ENCODE measurements at places on chromosomes 13 and 19.
A peak's percentile ranks its signal among the peaks of the same experiment; 100 is the strongest.

GRCh38 chr19:11361037-11361770 lies 6.0 kb downstream of the PLPPR2 start:
- peak; percentile 36 for DNase-seq

DNA sequence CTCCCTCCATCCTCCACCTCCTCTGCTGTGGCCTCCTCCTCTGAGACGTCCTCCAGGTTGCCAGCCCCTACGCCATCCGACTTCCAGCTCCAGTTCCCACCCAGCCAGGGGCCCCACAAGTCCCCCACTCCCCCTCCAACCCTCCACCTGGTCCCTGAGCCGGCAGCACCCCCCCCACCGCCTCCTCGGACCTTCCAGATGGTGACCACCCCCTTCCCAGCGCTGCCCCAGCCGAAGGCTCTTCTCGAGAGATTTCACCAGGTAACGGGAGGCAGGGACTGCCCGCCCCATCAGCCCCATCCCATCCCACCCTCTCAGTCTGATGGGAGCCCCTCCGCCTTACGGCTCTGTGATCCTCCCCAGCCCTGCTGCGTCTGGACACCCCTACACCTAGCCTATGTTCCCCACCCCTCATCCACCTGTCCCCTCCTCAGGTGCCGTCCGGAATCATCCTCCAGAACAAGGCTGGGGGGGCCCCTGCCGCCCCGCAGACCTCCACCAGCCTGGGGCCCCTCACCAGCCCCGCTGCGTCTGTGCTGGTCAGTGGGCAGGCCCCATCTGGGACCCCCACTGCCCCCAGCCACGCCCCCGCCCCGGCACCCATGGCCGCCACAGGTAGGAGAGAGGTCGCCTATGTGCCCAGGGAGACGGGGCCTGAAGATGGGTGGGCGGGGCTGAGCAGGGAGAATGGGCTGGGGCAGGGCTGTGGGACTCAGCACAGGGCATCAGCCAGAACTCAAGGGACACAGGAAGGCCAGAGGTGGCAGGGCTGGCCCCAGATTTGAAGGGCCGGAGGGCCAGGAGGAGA lies 18.6 kb upstream of the EHD2 start:
- no peak for DNase-seq

DNA sequence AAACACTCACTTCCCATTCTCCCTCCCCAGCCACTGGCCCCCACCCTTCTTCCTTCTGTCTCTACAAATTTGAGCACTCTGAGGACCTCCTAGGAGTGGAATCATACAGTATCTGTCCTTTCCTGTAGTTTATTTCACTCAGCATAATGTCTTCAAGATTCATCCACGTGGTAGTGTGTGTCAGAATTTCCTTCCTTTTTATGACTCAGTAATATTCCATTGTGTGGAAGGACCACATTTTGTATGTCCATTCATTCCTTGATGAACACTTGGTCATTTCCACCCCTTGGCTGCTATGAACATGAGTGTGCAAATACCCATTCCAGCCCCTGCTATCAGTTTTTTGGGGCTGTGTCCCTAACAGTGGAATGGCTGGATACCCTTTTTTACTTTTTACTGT lies 9.8 kb downstream of the KLF2 start:
- no peak for DNase-seq

DNA sequence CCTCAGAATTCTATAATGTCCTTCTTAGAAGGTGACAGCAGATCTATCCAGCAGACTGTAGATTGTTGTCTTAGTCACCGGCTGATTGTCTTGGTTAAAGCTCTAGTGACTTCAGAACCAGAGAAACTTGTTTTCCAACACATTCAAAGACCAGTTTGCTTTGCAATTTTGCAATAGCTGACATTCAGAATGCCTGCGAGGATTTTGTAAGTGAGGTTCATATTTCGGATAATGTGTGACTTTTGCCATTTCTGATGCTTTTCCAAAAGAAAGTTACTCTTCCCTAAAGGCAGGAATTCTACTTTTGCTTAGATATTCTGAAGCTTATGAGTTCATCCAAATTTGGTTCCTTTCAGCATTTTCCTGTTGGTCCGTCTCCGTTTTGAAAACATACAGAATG lies 13.2 kb downstream of the SPINT2 start:
- DNase-seq = no peak

GRCh38 chr19:2232286-2233151 lies 3.6 kb downstream of the PLEKHJ1 start:
- no peak for DNase-seq

DNA sequence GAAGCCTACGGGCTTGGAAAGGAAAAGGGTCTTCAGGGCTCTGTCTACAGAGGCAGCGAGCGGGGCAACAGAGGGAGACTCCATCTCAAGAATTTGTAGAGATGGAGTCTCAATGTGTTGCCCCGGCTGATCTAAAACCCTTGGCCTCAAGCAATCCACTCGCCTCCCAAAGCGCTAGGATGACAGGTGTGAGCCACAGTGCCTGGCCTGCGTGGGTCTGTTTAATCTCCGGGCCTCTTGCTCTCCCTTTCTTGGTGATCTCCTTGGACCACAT lies 8.1 kb downstream of the RPS9 start:
- no peak for DNase-seq

GRCh38 chr19:16945364-16945714 lies 56.5 kb downstream of the F2RL3 start:
- no peak for DNase-seq

DNA sequence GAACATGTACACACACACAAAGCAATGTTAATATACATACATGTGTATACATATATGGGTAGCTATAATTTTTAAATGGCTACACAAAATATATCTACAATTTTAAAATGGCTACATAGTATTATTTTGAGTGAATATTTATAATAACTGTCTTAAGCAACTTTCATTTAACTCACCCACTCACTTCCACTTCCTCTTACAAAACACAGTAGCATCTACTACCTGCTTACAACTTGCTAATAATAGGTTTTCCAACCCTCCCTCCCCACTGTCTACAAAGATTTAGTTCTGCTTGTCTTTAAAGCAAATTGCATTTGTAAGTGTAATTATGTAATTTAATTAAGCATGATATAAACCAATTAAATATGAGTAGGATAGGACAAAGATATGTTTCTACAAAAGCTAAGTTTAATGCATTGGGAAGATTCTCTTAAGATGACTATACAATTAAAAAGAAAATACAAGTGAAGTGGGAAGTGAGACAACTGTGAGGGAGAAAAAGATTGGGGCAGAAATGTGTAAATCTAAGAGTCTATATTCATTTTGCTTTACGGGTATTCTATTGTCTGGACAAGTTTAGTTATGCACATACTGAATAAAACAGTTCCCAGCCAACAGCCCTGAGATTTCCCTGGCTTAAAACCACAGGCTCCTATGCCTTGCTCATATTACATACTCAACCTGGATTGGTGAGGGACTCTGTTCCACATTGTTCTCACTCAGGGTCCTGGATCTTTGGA lies 583.1 kb downstream of the EFNB2 start:
- DNase-seq = no peak

DNA sequence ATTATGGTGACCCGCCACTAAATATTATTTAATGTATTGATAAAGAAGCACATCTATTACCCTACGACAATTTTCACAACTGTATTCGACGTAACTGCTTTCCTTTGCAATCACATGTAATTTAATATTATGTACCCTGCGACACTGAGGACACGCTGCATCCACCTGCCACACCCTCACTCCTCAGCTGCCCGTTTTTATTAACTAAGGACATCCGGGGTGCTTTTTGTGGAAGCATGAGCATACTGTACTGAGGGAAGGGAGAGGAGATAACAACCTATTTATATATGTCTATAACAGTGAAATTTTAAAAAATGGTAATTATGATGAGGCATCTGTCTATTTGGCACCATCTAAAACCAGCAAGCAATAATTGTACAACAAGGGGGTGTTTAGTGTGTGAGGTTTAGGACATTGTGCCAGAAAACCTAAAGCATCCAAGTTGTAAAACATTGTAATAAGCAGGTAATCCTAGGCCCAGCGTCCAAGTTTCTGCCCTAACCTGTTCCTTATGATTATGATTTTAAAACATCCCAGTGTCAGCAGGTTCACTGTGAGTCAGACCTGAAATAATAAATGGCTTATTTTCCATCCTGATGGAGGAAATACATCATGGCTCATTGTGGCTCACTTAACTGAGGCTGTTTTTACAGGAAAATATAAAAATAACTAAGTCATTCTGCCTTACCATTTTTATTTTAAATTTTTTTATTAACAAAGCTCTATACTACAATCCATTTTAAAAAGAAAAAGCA lies 56.3 kb downstream of the FOXO1 start:
- no peak for DNase-seq

DNA sequence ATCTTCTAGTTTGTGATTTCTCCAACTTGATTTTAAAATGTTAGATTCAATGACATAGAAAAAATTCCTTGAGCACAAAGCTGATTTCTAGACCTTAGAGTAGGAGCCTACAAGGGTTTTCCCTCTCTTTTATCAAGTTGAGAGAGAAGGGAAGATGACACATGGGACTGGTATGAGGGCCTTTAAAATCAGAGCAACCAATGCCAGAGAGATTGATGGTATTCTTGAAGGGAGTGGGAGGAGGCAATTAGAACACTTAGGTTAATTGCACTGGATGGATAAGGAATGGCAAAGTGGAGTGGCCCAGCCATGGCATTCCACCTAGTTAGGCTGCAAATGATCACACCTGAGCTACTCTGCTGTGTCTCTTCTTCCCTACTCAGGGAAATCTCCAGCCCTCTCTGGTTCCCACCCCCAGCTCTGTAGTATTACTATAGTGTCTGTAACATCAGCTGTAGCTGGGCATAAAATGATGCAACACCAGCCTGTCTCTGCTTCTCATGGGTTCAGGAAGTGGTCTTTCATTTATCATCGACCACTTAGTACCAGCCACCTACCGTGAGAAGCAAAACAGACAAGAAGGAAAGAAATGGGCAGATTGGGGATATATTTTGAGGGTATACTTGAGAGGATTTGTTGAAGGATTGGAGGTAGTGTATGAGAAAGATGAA lies 333.6 kb downstream of the DLEU7 start:
- DNase-seq = no peak

DNA sequence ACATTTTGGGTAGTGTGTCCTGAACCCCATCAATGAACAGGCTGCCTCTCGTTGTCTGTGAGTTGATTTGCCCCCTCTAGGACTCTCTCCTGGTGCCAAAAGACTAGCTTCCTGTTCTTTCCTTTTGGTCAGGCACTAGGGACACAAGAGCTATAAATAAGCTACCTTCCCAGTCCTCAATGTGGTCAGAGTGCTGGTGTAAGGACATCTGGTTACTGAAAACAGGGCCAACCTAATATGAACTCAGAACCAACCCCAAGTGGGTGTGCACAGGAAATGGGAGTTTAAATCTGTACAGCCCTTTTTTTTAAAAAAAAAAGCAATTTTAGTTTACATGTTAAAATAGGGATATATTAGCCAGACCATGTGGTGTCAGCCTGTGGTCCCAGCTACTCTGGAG lies 129.2 kb downstream of the ZIC5 start:
- DNase-seq = no peak

GRCh38 chr19:11697284-11697855 lies 41.4 kb downstream of the ZNF823 start:
- DNase-seq = no peak

DNA sequence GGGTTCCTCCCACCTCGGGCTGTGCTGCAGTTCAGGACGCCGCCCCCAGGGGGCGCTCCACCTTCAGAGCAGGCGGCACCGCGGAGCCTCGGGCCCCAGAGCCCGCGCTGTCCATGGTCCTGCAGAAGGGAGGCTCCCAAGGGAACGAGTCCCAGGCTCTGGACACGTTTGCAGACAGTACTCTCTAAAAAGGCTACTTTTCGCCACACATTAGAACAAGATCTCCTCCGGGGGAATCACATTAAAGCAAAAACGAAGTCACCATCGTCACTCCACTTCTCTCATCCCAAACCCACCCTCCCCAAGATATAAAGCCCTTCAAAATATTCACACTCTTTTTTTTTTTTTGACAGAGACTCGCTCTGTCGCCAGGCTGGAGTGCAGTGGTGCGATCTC lies 4.6 kb upstream of the SIGLEC10 start:
- DNase-seq = peak; percentile 98

DNA sequence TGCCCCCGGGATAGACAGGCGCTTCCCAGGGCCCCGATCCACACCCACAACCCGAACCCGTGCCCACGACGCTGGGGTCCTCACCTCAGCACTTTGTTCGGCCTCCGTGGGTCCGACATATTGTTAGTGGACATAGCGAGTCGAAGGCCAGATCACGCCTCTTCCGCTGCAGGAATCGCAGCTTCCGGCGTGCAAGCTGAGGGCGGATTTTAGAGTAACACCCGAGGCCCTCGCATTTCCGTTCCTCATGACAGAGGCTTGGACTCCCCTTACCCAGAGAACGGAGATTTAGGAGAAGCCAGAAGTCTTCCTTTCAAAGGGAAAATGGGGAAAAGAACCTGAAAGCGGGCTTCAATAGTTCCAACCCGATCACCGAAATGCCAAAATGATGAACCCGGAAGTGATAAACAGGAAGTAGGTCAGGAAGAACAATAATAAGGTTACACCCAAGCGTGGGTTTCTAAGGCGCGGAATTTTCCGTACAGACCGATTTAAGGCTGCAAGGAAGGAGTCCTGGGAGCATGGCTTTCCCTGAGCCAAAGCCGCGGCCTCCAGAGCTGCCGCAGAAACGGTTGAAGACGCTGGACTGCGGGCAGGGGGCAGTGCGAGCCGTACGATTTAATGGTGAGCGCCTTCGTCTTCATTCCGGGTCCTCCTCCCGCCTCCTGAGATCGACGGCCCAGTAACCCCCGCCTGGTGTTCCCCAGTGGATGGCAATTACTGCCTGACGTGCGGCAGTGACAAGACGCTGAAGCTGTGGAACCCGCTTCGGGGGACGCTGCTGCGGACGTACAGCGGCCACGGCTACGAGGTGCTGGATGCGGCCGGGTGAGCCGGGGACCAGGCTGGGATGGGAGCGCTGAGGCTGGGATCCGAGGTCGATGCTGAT lies 2.9 kb downstream of the WDR83 start:
- peak; percentile 78 for DNase-seq

DNA sequence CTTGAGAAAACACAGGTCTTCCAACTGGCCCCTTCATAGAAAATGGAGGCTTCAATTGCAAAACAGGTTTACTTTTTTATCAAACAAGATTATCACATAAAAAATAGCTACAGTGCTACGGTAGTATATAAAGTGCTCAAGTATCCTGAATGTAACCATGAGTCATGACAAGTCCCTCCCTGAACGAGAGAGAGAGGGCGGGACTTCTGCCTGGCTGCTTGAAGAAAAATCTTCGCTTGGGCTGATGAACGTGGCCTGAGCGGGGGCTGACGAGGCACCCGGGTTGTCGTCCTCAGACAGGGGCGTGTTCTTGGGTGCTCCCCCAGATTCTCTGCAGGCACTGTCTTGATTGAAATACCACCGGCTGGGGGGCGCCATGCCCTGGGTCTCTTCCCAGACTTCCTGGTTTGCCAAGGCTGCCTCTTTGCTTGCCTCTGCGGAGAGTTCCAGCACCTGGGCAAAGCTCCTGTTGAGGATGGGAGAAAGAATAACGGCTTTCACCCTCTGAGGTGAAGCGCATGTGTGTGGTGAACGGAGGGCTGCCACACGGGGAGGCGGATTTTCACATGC lies 23.2 kb upstream of the CPAMD8 start:
- DNase-seq = no peak

GRCh38 chr13:78497702-78498355 lies 105.5 kb downstream of the POU4F1 start:
- no peak for DNase-seq

- DNase-seq = no peak
Observed at GRCh38 chr19:55341595-55342531, 2.2 kb downstream of the KMT5C start.

GRCh38 chr19:13872695-13873389 lies 4.1 kb upstream of the NANOS3 start:
- peak; percentile 47 for DNase-seq

Data from activated naive CD8-positive, alpha-beta T cell treated with anti-CD3 and anti-CD28 coated beads, Interleukin-2, amount 50 U/mL, for 24 hours (primary cell).